ENCODE measurements at places on chromosomes 16 and 17.

GRCh38 chr17:3256575-3256974 lies 41.6 kb downstream of the OR3A1 start:
- DNase-seq, result no peak

- DNase-seq, result no peak
Observed at GRCh38 chr17:2092253-2092652, 37.4 kb downstream of the HIC1 start.

- no peak for DNase-seq
Observed at GRCh38 chr16:85211271-85211801, 99.1 kb upstream of the CIBAR2 start.

DNA sequence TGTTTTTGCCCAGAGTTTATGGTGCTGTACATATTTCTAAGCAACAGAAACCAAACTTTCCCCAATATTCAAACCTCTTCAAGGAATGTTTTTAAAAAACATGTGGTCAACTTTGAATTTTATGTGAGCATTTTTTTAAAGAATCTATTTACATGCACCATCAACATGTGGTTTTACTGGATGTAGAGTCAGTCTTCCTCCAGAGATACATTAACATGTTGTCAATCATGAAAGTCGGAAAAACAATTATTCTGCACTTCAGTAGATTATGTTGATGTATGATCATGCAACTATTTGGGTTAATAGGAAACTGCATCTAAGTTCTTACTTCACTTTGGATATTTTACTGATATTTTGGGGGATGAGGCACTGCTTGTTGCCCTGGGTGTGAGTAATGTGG lies 208.6 kb downstream of the FOXL1 start:
- no peak for DNase-seq

DNA sequence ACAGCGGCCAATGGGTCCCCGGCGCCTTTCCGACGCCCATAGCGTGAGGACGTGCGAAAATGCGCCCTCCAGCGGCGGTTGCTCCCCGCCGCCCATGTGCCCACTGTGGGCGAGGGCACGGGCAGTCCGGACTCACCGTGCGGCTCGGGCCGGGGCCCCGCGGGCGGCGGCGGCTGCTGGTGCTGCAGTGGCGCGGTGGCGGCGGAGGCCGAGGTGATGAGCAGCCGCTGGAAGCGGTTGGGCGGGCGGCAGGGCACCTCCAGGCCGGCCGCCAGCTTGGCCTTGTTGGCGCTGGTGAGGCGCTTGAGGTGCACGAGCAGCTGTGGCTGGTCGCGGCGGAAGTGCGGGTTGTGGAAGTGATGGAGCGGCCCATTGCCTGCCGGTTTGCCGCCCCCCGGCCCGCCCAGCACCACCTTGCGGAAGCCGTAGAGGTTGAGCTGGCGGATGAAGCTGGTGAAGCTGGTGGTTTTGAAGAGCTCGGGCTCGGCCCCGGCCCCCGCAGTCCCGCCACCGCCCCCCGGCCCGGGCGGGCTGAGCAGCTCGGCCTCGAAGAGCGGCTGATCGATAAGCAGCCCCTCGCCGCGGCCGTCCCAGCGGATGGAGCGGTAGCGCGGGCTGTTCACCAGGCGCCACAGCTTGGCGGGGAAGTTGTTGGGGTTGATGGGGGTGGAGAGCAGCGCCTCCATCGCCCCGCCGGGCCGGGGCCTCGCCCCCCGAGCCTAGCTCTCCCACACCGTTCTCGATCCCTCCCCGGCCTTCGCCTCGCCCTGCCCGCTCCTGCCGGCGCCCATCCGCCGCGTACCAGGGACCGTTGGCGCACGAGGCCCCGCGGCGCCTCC lies at the start of gene HSF5:
Gene HSF5 (minus strand): TSS at position 820 of the 839 bp plus-strand sequence. CDS start 134 bp downstream, at position 686.
- peak; percentile 61 for DNase-seq
